ENCODE measurements at places on chromosomes 3 and 15.

GRCh38 chr3:10205451-10206165 lies 40.9 kb downstream of the IRAK2 start:
- DNase-seq, result no peak

GRCh38 chr3:9169956-9170850 lies 79.2 kb downstream of the SRGAP3 start:
- DNase-seq, result no peak

- DNase-seq, result no peak
These were observed 18.8 kb downstream of the ARHGEF3 start for GRCh38 chr3:56782906-56783305.

- DNase-seq, result no peak
These were observed 136.4 kb downstream of the ZIC4 start for GRCh38 chr3:147269907-147270306.

GRCh38 chr3:127265581-127265981 lies 22.3 kb downstream of the PRR20G start:
- no peak for DNase-seq

DNA sequence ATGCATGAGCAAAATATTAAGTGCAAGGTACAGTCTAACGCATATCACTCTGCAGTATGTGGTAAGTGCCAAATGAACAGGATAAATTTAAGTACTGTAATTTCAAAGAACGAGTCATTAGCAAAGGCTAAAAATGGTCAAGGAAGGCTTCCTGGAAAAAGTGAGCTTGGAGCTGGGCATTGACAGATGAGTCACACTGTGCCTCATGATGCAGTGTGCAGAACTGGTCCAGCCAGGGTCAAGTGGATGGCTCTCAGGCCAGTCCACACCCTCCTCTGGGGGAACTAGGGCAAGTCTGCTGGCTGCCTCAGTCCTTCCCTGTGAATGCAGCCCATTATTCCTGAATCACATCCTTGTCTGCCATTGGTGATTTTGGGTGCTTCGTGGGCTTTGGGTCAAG lies 76.3 kb downstream of the CACNA1D start:
- DNase-seq, result no peak

DNA sequence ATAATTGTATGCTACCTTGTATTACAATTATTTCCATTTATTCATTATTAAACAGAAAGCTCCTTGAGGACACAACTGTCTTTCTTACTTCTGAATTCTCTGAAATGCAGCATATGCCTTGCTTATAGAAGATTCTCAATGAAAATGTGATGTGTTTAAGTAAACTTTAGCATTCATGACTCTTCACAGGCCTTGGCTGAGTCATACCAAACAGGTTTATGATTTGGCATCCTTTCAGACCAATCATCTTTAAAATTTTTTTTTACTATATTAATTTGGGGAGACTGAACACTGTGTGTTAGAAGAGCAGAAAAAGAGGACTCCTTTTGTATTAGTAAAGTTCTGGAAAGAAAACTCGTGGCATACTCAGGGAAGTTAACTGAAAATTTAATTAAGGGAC lies 6.4 kb upstream of the GALK2 start:
- DNase-seq, result no peak

DNA sequence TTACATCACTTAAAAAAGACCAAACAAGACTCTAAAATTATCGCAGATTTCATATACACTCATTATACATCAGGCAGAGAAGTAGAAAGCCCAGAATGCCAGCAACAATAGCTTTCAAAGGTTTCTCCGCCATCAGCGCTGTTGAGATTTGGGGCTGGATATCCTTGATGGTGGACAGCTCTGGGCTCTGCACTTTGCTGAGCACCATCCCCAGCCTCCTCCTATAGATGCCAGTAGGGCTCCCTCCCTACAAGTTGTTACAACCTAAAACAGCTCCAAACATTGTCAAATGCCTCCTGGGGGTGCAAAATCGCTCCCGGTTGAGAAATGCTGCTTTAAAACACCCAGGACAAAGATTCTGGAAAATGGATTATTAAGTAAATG lies 73.5 kb downstream of the ATP10A start:
- no peak for DNase-seq

GRCh38 chr15:39338251-39338650 lies 242.6 kb upstream of the THBS1 start:
- no peak for DNase-seq

GRCh38 chr15:67501836-67502461 lies 19.0 kb upstream of the C15orf61 start:
- no peak for DNase-seq

Data from NCI-H1048 (cell line).